Upper lobe of right lung (tissue), 1 donor: ENCODE measurements at places on chromosomes 3 and 15. TPM values are rescaled to one million over a fixed set of nuclear protein-coding genes. Genes with fewer than 3 reads are reported as not detected.
A peak's percentile ranks its signal among the peaks of the same experiment; 100 is the strongest.

DNA sequence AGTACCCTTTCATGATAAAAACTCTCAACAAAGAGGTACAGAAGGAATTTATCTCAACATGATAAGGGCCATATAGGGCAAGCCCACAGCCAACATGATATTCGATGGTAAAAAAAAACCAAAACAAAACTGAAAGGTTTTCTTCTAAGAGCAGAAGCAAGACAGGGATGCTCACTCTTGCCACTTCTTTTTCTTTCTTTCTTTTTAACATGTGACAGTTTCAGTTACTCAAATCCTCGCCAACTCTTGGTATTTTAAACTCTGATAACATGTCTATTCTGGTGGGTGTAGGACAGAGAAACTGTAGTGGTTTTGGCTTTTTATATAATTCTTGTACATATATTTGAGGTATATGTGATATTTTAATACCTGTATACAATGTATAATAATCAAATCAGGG, 74.0 kb upstream of the NMNAT3 start:
- no peak overlapping the region for H3K27ac ChIP-seq
- no peaks in the 10 kb centered on the region for H3K36me3 ChIP-seq
- no peak overlapping the region for H3K4me3 ChIP-seq
- no peak for DNase-seq

GRCh38 chr3:10320320-10320677, 613 bp downstream of the SEC13 start:
- H3K4me1 ChIP-seq = peaks cover 15% of the 10 kb centered on the region
- H3K27me3 ChIP-seq = no peaks in the 10 kb centered on the region
- peak overlapping the region; percentile 94 for H3K27ac ChIP-seq
- H3K4me3 ChIP-seq = peak overlapping the region; percentile 95

GRCh38 chr15:39925112-39925842, 5.2 kb upstream of the GPR176 start:
- peaks cover 2% of the 10 kb centered on the region for H3K4me1 ChIP-seq
- no peak overlapping the region for H3K27ac ChIP-seq
- no peaks in the 10 kb centered on the region for H3K36me3 ChIP-seq
- no peak for DNase-seq
- H3K27me3 ChIP-seq = peaks cover 3% of the 10 kb centered on the region
- H3K4me3 ChIP-seq = no peak overlapping the region

RGMA gene
- total RNA-seq = 4.1 TPM

GRCh38 chr3:36520241-36521006, 140.1 kb downstream of the STAC start:
- no peaks in the 10 kb centered on the region for H3K4me1 ChIP-seq
- no peak overlapping the region for H3K4me3 ChIP-seq
- no peak for DNase-seq
- no peak overlapping the region for H3K27ac ChIP-seq
- no peaks in the 10 kb centered on the region for H3K27me3 ChIP-seq
- H3K36me3 ChIP-seq = no peaks in the 10 kb centered on the region

GRCh38 chr3:106740116-106740515, 637.1 kb upstream of the CCDC54 start:
- no peaks in the 10 kb centered on the region for H3K4me1 ChIP-seq
- no peak overlapping the region for H3K4me3 ChIP-seq
- no peak overlapping the region for H3K27ac ChIP-seq
- H3K36me3 ChIP-seq = no peaks in the 10 kb centered on the region
- no peaks in the 10 kb centered on the region for H3K27me3 ChIP-seq
- no peak for DNase-seq

DNA sequence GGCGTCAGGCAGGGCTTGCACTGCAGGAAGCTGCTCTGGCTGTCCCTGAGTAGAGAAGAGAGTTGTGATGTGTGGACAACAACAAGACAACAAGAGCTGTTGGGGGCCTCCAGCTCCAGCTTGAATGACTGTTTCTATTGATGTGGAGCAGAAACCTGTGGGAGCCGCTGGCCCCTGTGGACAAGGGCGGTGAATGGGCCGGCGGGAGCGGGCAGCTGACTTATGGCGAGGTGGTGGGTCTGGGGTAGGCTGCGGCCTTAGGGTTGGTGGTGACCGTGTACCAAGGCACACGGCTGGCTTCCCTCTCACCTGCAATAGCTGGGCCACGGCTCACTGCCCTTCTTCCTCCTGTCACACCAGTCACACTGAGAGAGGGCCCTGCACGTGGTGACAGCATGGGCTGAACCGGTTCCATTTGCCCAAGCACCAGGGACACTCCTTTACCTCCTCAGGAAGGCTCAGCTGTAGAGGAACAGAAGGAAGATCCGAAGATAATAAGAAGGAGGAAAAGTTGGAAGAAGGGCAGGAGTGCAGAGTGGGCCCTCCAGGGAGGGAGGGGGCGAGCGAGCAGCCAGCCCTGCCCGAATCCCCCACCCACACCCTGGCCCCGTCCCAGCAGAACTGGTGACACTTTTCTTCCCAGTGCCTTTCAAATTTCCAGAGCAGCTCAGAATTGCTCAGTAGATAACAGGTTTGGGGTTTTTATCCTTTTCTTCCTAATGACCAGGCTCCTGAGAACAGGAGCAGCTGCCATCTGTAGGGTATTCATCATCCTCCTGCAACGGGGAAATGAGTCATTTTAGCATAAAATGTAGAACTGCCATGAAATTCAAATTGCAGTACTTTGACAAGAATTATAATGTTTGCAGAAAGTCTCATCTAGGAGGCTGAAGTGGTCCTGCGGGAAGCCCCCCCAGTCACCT, 136.9 kb downstream of the TJP1 start:
- no peak overlapping the region for H3K27ac ChIP-seq
- no peaks in the 10 kb centered on the region for H3K36me3 ChIP-seq
- H3K27me3 ChIP-seq = no peaks in the 10 kb centered on the region
- no peak overlapping the region for H3K4me3 ChIP-seq
- H3K4me1 ChIP-seq = no peaks in the 10 kb centered on the region
- DNase-seq = no peak

GOLGA8N gene
- 14.1 TPM for total RNA-seq

- DNase-seq = no peak
- peaks cover 15% of the 10 kb centered on the region for H3K4me1 ChIP-seq
- H3K36me3 ChIP-seq = no peaks in the 10 kb centered on the region
- no peak overlapping the region for H3K27ac ChIP-seq
These were observed 72.9 kb downstream of the RPL39L start for GRCh38 chr3:187066228-187066995.

WDR72 gene
- 3.2 TPM for total RNA-seq

DNA sequence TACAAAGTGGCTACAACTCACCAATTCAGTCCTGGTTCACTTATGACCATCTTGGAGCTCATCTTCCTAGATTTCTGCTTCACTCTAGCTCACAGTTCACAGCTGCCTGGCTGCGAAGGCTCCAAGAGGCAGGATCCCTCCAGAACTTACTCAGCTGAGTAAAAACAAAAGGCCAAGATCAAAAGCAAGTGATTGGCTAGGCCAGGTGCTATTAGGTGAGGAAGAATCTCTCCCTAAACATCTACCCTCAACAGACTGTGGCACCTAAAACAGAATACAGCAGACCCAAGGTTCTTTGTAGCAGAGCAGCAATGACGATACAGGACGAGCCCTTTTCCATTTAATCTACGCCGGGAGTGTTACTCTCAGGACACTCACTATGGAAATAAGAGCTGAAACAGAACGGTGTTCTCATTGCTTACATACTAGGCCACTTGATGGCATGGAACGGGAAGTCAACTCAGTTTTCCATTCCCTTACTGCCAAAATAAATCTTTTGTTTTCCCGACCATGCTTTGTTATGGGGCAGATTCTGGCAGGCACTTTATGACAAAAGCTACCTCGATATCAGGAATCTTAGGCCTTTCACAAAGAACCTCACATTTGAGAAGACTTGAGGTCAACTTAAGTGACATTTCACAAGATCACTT, 901 bp downstream of the ICE2 start:
- DNase-seq = no peak
- no peaks in the 10 kb centered on the region for H3K27me3 ChIP-seq
- H3K4me1 ChIP-seq = peaks cover 27% of the 10 kb centered on the region
- peaks cover 14% of the 10 kb centered on the region for H3K36me3 ChIP-seq
- peak overlapping the region; percentile 72 for H3K4me3 ChIP-seq
- peak overlapping the region; percentile 94 for H3K27ac ChIP-seq

CLRN1 gene
- not detected for total RNA-seq

SLC9C1 gene
- total RNA-seq = not detected

- peaks cover 93% of the 10 kb centered on the region for H3K36me3 ChIP-seq
- no peaks in the 10 kb centered on the region for H3K4me1 ChIP-seq
- H3K27ac ChIP-seq = no peak overlapping the region
These were observed 68.9 kb downstream of the NIPA2 start for GRCh38 chr15:22907161-22907950.
